ENCODE measurements at places on chromosomes 3 and 15. TPM values are rescaled to one million over a fixed set of nuclear protein-coding genes. Genes with fewer than 3 reads are reported as not detected.

NSMCE3 gene
- 36.0 TPM for total RNA-seq

TMEM158 gene
- 0.15 TPM for total RNA-seq

NAALADL2 gene
- 0.55 TPM for total RNA-seq

CPLX3 gene
- 0.16 TPM for total RNA-seq

C3orf49 gene
- not detected for total RNA-seq

SCAMP5 gene
- total RNA-seq: 0.41 TPM

ZKSCAN7 gene
- total RNA-seq: 6.0 TPM

PPP1R14D gene
- total RNA-seq: not detected

FEZF2 gene
- not detected for total RNA-seq

WDR93 gene
- total RNA-seq: not detected

PRR20G gene
- total RNA-seq: not detected

HTR3E gene
- total RNA-seq: not detected

CEP63 gene
- 26.1 TPM for total RNA-seq

C2CD4B gene
- total RNA-seq: not detected

SPRED1 gene
- total RNA-seq: 0.13 TPM

GOLGA8N gene
- 9.6 TPM for total RNA-seq

HTR3D gene
- not detected for total RNA-seq

UACA gene
- 1.3 TPM for total RNA-seq

B3GNT5 gene
- total RNA-seq: 0.16 TPM

TMC3 gene
- not detected for total RNA-seq

POLQ gene
- 0.23 TPM for total RNA-seq

SCG5 gene
- not detected for total RNA-seq

ARGFX gene
- total RNA-seq: not detected

GATM gene
- total RNA-seq: 5.5 TPM

HDGFL3 gene
- 4.6 TPM for total RNA-seq

TRANK1 gene
- total RNA-seq: 160 TPM

SAMD7 gene
- not detected for total RNA-seq

ANKRD63 gene
- not detected for total RNA-seq

HTR3C gene
- total RNA-seq: not detected

SNRPN gene
- 123 TPM for total RNA-seq

TMEM41A gene
- total RNA-seq: 20.1 TPM

AMT gene
- 12.4 TPM for total RNA-seq

ZMYND10 gene
- 3.3 TPM for total RNA-seq

SATB1 gene
- 204 TPM for total RNA-seq

Measured in T-cell (primary cell).